ENCODE measurements at places on chromosomes 4 and X. TPM values are rescaled to one million over a fixed set of nuclear protein-coding genes. Genes with fewer than 3 reads are reported as not detected.

SPANXA1 gene
- not detected for total RNA-seq

CT45A8 gene
- total RNA-seq = not detected

STOX2 gene
- 1.6 TPM for total RNA-seq

SPANXN1 gene
- not detected for total RNA-seq

- no peak for DNase-seq
Measured at GRCh38 chr4:147723326-147723725, 8.6 kb upstream of the ARHGAP10 start.

DNA sequence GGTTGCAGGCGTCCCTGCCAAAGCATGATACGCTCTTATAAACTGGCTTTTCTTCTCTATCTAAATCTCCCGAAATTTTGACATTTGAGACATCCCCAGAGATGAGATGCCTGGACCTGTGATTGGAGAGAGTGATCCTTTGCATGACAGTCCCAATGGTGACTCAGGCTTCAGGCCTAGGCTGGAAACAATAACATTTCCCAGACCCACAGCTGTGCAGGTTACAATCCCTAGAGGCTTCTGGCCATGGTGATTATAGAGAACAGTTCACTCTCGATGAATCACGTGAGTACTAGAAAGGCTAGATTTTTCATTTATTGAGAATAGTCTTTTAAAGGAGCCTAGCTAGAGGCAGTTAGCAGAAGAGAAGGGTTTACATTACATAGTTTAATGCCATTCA lies 75.9 kb downstream of the SPATA18 start:
- no peak for DNase-seq

- no peak for DNase-seq
Measured at GRCh38 chr4:4415806-4416805, 29.2 kb downstream of the NSG1 start.

- no peak for DNase-seq
Measured at GRCh38 chr4:88621763-88622327, 29.6 kb downstream of the HERC3 start.

All from liver (tissue), 10 donors.